ENCODE measurements at places on chromosomes 6 and 20.
A peak's percentile ranks its signal among the peaks of the same experiment; 100 is the strongest.

DNA sequence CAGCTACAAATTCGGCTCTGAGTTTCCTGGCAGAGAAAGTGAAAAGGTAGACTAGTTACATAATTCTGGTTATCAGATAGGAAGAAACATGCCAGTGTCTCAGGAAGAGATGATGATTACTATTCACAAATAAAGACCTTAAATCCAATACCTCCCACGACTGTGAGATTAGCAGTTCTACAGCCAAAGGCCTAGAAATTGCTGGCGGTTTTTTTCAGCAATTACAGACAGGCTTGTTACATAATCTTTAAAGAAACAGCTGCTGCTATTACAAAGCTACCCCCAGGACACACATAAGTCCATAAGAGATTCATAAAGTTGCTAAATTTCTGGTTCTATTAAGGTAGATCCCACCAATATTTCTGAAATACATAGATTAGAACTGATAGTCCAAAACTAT lies 40.2 kb downstream of the PIGU start:
- no peak for DNase-seq

DNA sequence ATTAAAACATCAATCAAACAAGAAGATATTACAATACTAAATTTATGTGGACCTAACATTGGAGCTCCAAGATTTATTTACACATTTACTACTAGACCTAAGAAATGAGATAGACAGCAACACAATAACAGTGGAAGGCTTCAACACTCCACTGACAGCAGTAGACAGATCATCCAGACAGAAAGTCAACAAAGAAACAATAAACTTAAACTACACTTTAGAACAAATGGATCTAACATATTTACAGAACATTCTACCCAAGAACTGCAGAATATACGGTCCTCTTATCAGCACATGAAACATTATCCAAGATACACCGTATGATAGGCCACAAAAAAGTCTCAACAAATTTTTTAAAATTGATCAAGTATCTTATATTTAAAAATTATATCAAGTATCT lies 27.0 kb downstream of the SLC17A1 start:
- DNase-seq = no peak

DNA sequence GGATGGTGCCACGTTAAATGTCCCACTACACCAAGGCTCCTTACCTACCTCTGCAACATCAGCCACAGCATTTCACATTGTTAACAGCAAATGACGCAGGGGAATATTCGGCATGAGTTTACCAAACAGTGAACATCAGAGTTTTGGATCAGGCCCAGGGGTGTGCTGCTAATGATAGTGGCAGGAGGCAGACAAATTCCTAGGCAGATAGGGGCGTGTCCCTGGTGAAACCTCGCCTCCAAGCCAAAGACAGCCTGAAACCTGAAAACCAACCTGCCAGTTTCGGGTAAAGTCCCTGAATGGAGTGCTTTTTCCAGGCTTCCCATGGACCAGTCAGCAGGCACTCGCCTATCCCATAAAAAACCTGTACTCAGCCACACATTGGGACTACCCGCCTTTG lies 133.6 kb downstream of the SH3BGRL2 start:
- DNase-seq = no peak

GRCh38 chr6:43921039-43921438 lies 151.0 kb downstream of the VEGFA start:
- no peak for DNase-seq

- no peak for DNase-seq
Measured at GRCh38 chr6:64486578-64487351, 851.2 kb downstream of the PHF3 start.

GRCh38 chr20:25394276-25394675 lies 3.6 kb upstream of the ABHD12 start:
- no peak for DNase-seq

DNA sequence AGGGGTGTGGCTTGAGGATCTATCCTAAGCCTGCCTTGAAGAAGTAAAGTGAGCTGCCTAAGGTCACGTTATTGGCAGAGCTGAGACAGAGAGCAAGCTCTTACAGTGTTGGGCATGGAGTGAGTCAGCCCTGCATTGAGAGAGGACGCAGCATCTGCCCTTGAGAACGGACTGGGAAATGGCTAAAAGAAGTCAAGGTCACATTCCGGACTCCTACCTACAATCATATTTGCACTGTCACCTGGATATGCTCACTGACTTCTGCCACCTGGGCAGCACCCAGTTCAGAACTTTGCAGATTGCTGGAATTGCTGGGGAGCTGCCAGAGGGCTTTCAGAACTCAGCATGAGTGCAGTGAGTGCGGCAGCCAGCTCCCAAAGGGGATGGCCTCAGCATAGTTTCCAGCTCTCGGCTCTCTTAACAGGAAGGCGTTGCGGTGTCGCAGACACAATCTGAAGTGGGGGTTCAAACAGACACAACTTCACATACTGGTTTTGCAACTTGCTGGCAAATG lies 199.3 kb upstream of the SGK1 start:
- peak; percentile 7 for DNase-seq

GRCh38 chr20:42376131-42376530 lies 758.0 kb upstream of the CHD6 start:
- DNase-seq = no peak

- DNase-seq = no peak
Measured at GRCh38 chr20:63273635-63274380, 1.2 kb downstream of the ARFGAP1 start.

DNA sequence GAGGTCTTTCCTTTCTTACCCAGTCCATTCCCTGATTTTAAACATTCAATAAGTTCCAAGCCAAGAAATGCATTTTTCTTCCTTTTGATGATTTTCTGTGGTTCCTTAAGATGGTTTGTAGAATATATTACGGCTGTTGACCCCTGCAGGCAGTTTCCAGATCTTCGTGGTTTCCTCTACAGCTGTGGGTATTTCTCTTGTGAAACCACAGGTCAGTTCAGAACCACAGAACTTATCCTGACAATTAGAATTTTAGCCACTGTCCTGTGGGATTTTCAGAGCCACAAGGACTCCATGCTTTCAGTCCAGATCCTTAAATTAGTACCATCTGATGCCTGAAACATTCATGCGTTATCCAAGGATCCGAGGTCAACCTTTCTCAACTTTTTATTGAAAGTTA lies 29.7 kb upstream of the EXOC2 start:
- DNase-seq = no peak

GRCh38 chr20:51321343-51322163 lies 221.0 kb downstream of the NFATC2 start:
- DNase-seq = no peak

GRCh38 chr6:150373260-150373701 lies 4.5 kb downstream of the IYD start:
- no peak for DNase-seq

DNA sequence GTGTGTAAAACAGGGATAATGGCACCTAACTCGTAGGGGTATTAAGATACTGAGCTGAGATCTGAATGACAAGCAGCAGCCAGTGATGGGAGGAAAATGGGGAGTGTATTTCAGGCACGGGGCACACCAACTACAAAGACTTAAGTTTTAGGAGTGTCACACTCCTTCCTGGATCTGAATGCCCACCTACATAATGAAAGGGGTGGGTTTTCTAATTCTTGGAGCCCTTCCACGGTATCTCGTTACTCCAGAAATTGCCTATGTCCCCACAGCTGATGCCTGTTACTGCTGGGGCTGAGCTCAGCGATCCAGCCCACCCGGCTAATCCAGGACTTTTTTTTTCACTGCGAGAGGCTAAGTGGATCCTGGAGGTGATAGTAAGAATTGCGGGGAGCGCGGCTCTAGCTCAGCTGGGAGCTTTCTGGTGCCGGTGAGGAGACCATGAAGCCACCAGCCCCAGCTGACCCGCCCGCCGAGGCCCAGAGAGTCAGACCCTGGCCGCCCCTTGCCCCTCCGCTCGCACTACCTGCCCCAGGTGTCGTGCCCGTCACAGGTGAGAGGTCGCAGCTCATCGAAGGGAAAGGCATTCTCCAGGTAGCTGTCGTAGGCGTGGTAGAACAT lies 727 bp downstream of the EDEM2 start:
- DNase-seq = no peak

DNA sequence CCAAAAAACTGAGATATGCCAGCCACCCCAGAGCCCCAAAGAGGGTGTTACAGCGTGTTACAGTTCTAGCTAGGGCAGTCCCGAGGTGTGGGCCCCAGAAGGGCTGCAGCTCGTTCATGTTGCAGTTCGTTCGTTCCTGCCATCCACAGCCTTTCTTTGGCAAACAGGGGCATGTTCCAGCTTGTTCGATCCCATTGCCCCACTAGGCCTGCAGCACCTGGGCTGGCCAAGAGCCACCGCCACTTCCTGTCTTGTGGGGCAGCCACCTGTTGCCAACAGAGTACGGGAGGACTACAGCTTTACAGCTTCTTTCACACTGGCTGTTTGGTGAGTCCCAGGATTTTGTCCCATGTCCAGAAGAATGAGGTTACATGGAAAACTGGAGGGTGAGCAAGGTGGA lies 198.1 kb downstream of the MMUT start:
- no peak for DNase-seq

GRCh38 chr20:48862279-48862678 lies 34.5 kb upstream of the PREX1 start:
- DNase-seq = no peak

DNA sequence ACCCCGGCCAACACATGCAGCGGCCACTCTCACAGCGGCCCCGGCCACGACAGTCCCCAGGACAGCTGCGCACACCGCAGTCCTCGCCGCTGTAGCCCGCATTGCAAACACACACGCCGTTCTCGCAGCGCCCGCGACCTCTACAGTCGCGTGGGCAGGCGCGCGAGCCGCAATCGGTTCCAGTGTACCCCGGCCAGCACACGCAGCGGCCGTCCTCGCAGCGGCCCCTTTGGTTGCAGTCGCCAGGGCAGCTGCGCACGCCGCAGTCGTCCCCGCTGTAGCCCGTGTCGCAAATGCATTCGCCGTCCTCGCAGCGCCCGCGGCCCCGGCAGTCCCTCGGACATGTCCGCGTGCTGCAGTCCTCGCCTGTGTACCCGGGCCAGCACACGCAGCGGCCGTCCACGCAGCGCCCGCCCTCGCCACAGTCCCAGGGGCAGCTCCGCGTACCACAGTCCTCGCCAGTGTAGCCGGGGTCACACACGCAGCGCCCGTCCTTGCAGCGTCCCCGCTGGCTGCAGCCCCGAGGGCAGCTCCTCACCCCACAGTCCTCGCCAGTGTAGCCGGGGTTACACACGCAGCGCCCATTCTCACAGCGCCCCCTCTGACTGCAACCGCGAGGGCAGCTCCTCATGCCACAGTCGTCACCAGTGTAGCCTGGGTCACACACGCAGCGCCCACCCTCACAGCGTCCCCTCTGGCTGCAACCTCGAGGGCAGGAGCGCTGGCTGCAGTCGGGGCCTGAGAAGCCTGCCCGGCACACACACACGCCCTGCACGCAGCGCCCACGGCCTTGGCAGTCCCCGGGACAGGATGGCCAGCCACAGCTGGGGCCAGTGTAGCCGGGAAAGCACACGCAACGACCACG lies 12.5 kb downstream of the TNXB start:
- no peak for DNase-seq

DNA sequence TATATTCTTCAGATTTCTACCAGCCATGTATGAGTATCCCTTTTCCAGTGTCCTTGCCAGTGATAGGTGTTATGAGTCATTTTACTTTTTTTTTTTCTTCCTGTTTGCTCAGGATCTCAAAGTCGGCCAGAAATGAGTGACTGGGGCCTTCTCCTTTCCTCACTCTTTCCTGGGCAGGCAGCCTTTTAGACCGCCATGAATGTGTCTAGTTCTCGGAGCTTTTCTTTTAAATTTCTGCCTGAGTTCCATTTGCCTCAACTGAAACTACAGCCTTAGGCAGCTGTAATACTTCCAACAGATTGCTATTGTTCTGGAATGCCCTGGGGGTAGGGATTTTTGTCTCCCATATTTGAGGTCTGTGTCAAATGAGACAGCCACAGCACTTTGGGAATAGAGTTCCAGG lies 83.7 kb downstream of the STXBP5 start:
- DNase-seq = no peak

GRCh38 chr20:38840053-38840893 lies 34.8 kb downstream of the PPP1R16B start:
- DNase-seq = peak; percentile 44

GRCh38 chr6:125753218-125753936 lies 3.9 kb downstream of the HEY2 start:
- no peak for DNase-seq

DNA sequence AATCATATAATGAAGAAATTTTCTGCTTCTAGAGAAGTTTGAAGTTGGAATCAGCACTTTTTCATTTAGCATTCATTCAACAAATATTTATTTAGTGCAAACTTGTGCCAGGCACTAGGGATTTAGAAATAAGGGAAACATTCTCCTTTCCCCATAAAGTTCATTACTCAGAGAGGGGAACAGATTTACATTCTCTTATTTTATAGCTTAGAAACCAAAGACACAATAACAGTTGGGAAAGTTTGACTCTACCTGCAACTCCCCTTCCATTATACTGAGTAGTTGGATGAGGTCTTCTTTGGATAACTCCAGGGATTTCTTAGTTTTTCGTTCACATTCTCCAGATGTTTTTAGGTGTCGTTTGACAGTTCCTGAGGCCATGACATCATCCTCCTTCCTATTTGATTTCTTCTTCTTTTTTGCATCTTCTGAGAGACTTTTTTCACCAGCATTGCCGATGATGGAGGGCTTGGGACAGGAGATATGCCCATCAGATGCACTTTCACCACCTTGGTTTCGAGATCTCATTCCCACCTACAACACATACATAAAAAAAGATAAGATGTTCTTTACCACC lies 79.1 kb downstream of the FILIP1 start:
- DNase-seq = no peak

DNA sequence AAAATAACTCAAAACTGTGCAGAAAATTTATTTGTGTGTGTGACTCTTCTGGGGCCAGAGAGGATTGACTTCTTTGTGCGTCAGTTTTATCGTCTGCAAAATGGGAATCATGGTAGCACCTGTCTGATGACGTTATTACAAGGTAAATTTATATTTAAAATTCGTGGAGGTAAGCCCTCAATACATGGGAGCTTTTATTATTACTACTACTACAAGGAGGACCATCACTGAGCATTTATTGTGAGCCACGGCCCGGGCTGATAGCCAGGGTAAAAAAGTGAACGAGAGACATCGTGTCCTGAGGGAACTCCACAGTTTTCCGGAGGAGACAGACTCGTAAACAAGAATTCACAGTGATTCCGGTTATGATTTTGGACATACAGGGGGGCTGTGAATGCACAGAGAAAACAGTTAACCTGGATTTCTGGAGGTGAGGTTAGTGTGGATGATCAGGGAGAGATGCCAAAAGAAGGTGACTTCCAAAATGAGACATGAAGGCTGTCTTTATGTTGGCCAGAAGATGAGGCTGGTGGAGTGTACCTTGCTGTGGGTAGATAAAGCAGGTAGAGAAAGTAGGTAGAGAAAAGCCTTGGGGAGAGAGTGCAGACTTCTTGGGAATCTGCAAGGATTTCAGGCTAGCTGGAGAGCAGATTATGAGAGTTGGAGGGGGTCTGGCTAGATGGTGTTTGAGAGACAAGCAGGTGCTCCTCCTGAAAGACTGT lies 10.6 kb upstream of the SERINC3 start:
- DNase-seq = no peak

All from CD4-positive, alpha-beta T cell treated with Interleukin-1 beta for 1 hour (primary cell).